ENCODE measurements at places on chromosomes 16 and 17.

- DNase-seq = no peak
These were observed 288.2 kb upstream of the SALL1 start for GRCh38 chr16:51439271-51439670.

GRCh38 chr16:10180771-10181163, 1.5 kb downstream of the GRIN2A start:
- peak; percentile 72 for DNase-seq

GRCh38 chr17:73045724-73046123, 46.8 kb downstream of the SLC39A11 start:
- no peak for DNase-seq

DNA sequence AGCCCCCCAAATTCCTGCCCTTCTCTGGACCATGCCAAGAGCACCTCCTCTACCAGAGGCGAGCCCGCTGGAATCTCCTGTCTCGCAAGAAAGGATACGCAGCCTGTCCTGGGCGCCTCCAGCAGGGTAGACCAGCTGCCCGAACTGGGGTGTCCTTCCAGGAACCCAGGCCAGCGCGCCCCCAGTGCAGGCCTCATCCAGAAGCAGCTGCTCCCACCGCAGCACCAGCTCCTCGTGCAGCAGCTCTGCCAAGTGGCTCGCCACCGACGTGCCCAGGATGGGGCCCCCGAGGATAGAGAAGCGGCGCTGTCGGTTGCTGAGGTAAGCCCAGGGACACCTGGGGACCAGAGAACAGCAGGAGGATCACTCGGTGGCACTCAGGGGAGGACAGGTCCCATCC, 4.8 kb downstream of the TAF1C start:
- DNase-seq = no peak

DNA sequence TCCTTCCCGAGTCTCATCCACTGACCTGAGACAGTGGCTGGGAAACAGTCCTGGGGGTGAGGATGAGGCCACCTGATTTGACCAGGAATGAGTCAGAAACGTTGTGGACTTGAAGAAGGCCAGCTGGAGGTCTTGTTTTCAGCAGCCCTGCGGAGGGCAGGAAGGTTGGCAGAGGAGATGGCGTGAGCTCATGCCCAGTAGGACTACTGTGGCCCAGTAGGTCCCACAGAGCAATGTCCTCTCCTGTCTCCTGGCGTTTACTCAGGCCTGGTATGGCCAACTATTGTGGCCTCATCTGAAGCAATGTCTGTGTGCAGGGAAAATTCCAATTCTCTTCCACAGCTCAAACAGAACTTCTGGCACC, 84.1 kb upstream of the DNAJA2 start:
- DNase-seq = no peak
